HepG2 (cell line): ENCODE measurements at places on chromosomes 11 and 22.

DNA sequence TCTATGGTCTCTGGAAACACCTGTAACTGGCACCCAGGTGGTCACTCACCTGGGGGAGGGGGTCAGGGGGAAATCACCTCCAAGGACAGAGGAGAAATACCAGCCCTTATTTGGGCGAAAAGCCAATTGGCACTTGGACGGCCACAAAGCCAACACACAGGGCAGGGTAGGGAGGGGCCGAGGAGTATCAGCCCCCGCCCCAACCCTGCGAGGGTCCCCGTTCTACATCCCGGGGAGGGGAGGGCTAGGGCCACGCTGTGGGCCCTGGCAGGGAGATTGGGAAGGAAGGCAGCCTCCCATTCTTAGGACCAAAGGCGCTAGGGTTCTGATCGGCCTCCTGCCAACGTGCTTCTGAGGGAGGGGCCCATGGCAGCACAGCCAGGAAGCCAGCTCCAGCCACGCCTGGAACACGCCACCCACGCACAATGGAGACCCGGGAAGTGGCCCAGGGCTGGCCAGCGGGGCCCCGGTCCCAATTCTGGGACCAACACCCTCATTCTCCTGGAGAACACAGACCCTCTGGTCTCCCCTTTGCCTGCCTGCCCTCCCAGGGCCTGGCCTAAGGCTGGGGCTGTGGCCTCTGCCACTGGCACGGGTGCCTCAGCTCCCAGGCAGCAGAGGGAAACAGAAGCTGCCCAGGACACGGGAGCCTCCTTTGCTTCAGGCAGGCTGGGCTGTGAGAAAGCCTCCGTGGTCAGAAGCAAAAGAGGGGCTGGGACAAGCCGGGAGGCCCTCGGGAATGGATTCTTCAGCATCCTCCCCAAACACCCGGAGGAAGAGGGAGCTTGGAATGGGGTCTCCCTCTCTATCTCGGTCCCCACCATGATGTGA is 7.4 kb downstream of the CBX6 start:
- DNase-seq: no peak

DNA sequence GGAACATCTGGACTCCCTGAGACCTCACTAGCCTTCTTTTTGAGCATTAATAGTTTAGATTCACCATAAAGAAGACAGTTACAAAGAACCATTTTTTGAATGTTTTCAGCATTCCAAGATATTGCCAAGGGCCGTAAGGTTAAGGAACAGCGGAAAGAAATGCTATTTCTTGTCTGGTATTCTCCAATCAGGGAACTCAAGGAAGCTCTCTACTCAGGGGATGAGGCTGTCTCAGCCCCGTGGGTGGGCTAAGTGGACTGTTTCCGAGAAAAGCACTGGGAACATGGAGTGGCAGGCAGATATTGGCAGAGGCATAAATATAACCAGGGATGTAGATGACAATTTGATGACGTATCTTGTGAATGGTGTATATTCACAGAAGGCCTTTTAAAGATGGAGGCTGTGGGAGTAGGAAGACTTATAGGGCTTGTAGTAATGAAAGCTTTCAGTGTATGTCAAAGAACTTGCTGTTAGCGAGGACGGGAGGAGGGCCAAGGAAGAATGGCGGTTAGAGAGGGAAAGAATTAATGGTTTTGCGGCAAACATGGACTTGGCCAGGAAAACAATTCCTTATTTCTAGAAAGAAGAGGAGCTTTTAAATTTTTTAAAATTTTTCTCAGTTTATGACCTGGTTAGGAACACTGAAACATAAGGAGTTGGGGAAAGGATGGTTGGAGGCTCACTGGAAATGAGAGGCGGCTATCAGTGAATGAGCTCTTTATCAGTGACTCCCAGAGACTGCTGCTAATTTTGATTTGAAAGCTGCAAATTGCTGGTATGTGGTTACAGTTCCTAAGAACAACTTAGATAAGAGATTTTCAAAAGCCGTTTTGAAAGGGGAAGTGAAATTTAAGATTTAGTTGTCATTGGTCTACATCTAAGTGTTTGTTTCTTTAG is 64.6 kb downstream of the ST3GAL4 start:
- no peak for DNase-seq

DNA sequence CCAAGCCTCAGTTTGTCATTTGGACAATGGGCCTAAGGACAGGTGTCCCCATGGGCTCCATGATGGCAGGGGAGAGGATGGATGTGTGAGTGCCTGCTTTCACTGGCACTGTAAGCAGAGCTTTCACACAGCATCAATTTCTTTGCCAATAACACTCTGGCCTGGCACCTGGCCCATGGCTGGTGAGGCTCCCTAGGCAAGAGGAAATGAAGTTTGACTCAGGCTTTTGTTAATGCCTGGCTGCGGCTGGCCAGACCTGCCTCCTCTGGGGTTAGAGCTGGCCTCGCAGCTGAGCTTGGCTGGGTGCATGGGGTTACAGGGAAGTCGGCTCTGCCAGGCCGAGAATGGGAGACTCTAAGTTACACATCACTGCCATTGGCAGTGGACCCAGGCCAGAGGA is 30.0 kb upstream of the SEZ6L start:
- no peak for DNase-seq

DNA sequence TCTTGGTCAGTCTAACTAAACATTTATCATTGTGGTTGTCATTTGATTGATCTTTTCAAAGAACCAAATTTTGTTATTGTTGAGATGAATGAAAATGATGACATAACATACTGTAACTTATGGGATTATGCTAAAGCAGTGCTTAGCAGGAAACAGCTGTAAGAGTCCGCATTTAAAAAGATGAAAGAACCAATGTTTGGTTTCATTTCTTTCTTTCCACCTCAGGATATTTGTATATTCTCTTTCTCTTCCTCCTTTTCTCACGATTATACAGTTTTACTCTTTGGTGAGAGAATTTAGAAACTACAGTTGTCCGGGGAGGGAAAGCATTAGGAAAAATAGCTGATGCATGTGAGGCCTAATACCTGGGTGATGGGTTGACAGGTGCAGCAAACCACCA is 23.1 kb downstream of the PIH1D2 start:
- no peak for DNase-seq

DNA sequence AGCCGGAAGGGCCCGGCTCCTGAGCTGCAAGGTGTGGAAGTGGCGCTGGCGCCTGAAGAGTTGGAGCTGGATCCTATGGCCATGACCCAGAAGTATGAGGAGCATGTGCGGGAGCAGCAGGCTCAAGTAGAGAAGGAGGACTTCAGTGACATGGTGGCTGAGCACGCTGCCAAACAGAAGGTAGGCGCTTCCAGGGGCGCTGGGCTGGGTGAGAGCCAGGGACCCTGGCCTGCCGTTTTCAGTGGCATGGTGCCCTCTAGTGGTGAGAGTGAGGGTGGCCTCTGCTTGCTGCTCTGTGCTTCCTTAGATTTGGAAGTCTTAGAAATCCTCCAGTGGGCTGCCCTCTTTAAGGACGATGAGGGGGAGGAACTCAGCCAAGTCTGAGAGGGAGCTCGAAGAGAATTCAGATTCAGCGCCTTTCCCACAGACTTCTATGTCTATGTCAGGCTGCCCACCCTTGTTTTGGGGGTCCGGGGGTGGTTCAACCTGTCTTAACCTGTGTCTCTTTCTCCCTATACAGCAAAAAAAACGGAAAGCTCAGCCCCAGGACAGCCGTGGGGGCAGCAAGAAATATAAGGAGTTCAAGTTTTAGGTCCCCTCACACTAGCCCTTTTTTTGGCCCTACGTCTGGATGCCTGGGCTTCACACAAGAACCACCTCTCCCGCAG is 1.8 kb upstream of the PACS1 start:
- peak; percentile 57 for DNase-seq

GRCh38 chr11:66278363-66279091 is 552 bp downstream of the CNIH2 start:
- DNase-seq: no peak

DNA sequence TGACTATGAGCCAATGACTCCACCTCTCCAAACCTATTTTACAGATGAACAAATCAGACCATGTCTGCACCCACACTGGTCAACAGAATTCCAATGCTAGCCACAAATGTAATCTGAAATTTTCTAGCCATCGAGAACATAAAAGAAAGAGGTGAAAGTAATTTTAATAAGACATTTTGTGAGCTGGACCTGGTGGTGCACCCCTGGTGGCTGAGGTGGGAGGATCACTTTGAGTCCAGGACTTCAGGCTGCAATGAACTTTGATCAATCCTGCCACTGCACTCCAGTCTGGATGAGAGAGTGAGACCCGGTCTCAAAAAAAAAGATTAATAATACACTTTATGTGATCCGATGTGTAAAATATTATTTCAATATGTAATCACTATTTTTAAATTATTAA is 9.4 kb upstream of the RNF185 start:
- peak; percentile 60 for DNase-seq

GRCh38 chr11:812390-812789 is 2.6 kb downstream of the RPLP2 start:
- no peak for DNase-seq

DNA sequence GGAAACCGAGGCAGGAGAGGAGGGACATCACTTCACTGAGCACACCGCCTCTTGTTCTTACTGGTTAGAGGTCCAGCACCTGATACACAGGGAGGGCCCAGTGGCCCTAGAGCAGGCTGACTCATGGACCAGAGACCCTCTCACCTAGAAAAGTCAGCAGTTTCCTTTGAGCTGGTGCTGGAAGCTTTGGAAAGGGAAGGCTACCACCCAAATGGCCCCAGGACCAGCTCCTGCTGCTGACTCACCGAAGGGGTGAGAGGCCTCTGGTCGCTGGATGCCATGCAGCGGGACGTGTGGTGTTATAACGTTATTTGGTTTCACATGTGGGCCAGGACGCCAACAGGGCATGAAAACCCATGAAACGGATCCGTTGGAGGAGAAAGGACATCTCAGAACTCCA is 3.8 kb downstream of the NADSYN1 start:
- DNase-seq: no peak

GRCh38 chr22:17085277-17086181 is 729 bp downstream of the IL17RA start:
- no peak for DNase-seq

DNA sequence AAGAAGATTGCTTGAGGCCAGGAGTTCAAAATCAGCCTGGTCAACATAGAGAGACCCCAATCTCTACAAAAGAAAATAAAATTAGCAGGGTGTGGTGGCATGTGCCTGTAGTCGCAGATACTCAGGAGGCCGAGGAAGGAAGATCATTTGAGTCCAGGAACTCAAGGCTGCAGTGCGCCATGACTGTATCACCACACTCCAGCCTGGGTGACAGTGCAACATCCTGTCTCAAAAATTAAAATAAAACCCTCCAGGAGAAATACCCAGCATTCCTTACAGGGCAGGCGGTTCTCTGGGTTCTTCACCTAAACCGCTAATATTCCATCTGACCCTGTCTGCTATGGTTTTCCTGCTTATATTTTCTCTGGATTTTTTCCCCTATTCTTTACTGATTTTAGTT is 13.5 kb downstream of the TCF20 start:
- DNase-seq: no peak

GRCh38 chr22:38213990-38214301 is 12.2 kb downstream of the MAFF start:
- DNase-seq: no peak

- DNase-seq: no peak
Observed at GRCh38 chr11:47480762-47481161, 31.8 kb upstream of the RAPSN start.

DNA sequence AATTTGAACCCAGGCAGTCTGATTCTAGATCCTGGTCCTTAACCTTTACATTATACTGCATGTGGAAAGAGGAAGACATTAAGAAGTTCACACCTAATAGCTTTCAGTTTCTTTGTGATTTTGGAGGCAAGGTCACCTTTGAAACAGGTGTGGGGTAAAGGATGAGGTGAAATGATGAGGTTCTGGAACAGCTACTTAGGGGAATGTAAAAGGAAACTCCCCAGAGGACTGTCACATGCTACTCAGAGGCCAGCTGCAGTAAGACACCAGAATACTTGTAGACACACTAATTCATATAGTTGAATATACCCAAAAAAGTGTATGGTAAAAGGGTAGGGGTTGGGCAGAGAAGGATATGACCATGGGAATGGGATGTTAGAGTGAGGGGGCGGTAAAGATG is 5.4 kb downstream of the APIP start:
- DNase-seq: no peak

DNA sequence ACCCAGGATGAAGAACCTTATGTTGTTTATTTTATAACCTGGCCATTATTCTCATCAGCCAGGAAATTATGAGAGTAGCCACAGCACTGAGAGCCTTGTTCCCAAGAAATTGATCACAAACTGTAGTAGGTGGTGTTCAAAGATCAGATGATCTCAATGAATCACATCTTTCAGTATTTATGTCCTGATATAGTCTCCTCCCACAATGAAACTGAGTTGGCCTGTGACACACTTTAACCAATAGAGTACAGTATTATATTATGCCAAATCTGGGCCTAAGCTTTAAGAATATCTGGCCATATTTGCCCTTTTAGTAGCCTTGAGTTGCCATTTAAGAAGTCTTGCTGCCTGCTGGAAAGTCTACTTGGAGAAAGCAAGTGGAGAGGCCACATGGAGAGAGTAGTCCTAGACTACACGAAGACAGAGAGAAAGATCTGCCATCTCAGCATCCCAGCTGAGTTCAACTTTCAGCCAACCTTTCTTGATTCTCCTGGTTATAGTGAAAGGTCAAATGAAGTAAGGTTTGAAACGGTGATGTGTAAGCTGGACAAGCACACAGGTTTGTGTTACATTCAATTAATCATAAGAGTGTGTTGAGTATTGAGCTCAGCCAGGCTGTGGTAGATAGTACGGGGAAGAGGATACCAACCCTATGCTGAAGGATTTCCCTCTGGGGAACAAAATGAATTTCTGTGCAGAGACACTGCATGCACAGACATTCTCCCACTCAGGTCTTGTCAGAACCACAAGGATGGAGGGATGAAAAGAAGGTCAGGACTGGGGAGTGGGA is 561.8 kb downstream of the SOX6 start:
- DNase-seq: no peak
